ENCODE measurements at places on chromosomes 2 and 18.

DNA sequence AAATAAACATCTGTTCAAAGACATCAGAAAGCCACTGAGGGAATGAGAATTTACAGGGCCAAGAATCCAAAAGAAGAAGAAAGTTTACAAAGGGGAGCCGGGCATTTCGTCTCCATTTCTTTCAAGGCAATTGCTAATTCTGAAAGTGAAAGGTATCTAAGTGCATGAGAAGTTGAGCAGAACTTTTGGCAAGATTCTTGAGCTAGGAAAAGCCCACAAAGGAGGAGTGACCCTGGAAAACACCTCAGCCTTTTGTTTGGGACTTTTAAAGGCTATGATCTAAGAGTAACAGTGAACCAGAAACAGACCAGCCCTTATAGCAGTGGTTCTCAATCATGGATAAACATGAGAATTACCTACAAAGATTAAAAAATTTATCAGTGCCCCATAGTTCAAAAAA lies 87.4 kb downstream of the MDH1 start:
- DNase-seq = no peak

DNA sequence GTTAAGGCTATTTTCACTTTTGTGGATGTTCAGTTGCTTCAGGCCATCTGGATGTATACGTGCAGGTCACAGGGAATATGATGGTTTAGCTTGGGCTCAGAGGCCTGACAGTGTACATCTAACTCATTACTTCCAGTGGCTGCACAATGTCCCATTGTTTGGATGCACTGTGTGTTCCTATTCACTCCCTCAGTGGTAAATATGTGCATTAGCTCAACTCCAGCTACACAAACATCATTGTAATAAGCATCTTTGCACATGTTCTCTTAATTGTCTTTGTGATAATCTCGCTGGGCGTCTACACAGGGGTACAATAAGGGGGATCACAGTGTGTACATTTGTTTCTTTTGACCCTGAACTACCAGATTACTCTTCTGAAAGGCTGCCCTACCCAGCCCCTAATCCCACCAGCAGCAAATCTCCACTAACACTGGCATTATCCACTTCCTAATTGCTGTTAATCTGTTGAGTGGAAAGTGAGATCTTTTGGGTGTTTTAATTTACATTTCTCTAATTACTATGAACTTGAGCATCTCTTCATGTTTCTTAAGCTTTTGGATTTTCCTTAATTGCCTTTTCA lies 56.1 kb upstream of the POLE4 start:
- no peak for DNase-seq

GRCh38 chr18:39602131-39602530 lies 2036.5 kb upstream of the CELF4 start:
- no peak for DNase-seq

DNA sequence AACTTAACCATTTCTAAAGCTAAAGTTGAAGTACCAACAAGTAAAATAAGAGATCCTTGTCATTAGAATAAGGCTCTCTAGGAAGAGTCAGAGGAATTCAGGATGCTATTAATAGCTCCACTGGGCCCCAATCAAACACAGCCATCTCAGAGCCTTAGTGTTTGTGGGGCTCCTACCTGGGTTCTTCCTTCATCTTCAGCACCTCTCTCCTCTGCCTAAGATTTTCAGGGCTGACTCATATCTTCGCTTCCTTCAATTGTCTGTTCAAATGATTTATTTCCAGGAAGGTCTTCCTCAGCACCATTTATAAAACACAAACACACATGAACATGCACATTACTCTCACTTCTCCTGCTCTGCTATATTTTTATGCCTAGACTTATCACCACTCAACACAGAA lies 119.5 kb downstream of the COL6A3 start:
- DNase-seq = no peak

DNA sequence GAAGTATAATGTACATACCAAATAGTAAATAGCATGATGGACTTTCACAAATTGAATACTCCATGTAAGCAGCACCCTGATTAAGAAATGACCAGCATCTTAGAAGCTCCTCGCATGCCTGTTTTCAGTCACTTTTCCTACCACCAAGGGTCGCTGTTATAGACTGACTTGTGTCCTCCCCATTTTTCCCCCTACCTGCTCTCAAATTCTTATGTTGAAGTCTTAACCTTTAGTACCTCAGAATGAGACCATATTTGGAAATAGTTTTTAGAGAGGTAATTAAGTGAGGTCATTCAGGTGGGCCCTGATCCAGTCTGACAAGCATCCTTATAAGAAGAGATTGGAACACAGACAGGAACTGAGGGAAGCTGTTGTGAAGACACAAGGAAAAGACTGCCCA lies 125.9 kb downstream of the LYPD6 start:
- DNase-seq = no peak

- no peak for DNase-seq
Measured at GRCh38 chr18:24228667-24229041, 89.8 kb downstream of the CABYR start.

GRCh38 chr2:11326677-11327211 lies 17.7 kb downstream of the ROCK2 start:
- DNase-seq = no peak

GRCh38 chr18:44370861-44371260 lies 309.8 kb upstream of the SETBP1 start:
- DNase-seq = no peak

GRCh38 chr2:72738096-72738495 lies 87.7 kb downstream of the EXOC6B start:
- DNase-seq = no peak

GRCh38 chr2:200373231-200373630 lies 66.7 kb downstream of the SPATS2L start:
- no peak for DNase-seq

DNA sequence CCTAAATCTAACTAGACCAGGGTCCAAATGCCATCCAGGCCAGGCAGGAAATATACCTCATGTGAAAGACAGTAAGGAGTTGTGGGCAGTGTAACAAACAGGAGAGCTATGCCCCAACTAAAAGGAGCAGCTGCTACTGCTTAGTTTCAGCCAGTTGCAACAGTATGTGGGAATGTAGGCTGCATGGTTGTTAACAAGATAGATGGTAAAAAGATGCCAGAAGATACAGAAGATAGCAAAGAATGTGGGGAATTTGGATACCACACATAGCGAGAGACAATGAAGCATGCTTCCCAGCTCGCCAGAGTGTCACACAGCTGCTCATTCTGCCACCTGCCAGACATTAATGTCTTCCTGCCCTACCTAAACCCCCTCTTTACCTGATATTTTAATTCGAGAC lies 39.4 kb upstream of the CYBRD1 start:
- DNase-seq = no peak

DNA sequence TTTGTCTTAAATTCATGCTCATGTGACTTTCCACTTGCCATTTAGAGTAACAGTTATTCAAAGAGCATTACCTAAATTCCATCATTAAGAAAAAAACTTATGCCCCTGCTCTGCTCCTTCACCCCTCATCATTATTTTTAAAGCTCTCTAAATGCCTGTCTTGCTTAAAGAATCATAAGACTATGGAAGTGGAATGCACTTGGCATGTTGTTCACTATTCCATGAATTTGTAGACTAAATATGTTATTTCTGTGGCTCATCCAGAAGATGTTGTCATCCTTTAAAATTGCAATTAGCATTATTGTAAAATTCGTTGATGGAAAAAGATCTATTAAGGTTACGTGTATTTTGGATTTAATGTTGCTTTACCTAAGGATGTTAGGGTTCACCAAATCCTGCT lies 61.8 kb downstream of the FMNL2 start:
- DNase-seq = no peak

DNA sequence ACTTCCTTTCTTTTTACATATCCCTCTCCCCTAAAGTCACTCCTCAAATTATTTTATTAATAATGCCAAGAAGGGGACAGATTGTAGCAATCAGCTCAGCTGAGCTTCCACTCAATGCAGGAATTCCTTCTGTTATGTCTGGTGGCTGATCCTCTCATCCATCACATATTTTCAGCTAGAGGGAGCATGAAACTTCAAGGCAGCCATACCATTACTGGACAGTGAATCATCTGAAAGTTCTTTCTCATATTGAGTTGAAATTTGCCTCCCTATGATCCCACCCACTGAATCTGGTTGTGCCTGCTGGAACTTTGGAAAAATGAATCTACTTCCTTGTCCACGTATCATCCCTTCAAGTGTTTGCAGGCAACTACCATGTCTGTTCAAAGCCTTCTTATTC lies 11.2 kb downstream of the ZNF385B start:
- no peak for DNase-seq

DNA sequence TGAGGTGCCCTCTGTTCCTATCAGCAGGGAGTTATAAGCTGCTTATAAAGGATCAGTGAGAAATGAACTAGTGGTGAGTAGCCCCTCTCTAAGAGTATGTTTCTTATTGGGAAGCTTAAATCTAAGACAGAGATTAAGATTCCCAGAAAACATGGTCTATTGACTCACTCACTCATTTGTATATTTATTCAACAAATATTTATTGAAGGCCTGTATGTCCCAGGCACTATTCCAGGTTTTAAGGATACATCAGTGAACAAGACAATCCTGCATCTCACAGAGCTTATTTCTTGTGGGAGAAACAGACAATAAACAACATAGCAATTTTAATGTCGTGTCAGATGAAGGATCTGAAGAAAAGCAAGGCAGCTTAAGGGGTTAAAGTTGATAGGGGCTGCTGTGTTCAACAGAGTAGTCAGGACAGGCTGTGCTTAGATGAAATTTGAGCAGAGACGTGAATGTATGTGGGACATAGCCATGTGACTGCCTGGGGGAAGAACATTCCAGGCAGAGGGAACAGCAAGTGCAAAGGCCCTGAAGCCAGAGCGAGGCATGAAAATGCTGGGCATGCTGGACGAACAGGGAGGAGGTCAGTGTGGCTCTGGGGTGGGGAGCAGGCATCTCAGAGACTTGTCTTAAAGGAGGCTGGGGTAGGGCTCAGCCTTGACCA lies 14.8 kb upstream of the PSD4 start:
- DNase-seq = no peak

DNA sequence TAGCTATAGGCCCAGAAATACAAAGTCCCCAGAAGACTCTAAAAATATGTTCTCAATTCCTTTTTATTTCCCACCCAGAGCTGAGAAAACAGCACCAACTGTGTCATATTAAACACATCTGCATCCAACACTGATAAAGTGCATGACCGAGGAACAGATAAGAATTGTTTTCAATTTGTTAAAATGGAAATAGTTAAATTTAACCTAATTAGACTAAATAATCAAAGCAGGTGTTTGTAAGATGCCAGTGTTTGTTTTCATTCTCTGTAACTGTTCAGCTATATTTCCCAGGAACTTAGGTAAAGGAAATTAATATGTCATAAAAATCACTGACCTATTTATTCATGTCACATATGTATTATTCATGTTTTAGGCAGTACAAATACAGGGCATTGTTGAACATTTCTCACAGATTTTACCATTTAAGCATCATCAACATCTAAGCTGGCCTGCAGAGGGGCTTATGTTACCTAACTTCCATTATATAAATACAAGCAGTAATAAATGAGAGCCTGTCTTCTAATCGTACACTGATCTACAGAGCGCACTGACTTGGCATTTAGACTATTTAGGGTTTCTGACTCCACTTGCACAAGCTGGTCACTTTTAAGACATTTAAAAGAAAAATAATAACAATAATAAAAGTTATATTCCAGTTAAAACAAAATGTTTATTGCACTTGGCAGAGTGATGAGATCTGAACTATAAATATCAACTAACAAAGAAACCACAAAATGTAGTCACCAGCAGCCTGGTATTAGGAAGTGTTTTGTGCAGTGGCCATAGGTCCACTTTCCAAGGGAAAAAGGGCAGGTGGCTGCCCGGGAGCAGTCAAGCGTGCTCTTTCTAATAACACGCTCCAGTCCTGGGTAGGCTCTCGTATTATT lies 86.6 kb upstream of the ZFP36L2 start:
- DNase-seq = no peak

DNA sequence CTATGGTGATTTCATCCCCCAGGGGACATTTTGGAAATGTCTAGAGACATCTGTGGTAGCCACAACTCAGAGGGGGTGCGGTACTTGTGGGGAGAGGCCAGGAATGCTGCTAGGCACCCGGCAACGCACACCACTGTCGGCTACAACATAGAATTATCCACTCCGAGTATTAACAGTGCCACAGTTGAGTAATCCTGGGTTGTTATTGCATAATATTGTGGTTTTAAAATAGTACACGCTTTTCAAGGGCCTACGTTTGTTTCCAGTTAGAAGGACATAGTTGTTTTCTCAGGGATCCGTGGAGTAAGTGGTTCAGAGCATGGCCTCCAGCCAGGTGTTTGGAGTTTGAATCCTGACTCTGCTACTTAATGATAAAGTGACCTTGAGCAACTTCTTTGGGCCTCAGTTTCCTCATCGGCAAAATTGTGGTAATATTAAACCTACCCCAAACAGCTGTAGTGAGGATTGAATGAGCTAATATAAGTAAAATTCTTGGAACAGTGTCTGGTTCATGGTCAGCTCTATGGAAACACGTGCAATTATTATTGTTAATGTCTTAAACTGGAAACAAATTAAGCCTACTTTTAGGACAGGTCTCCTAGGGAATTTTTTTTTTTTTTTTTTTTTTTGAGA lies 24.5 kb downstream of the CYP27A1 start:
- no peak for DNase-seq

GRCh38 chr2:230412371-230412711 lies 3.7 kb upstream of the SP100 start:
- DNase-seq = no peak

GRCh38 chr2:121297217-121297830 lies 12.3 kb upstream of the TFCP2L1 start:
- no peak for DNase-seq
